ENCODE measurements at places on chromosomes 3 and 15.

DNA sequence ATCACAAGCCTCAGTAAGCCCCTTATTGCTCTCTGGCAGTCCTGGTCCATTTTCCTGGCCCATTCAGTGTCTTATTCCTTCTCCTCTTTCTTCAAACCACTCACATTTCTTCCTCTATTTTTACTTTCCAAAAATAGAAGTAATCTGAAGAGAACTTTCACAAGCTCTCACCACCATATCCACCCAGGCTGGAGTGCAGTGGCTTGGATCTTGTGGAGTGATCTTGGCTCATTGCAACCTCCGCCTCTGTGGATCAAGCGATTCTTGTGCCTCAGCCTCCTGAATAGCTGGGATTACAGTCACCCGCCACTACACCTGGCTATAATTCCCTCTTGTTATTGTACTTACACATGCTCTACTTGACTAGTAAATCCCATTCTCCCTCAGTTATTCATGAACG lies 16.8 kb downstream of the ARMC8 start:
- DNase-seq, result no peak

DNA sequence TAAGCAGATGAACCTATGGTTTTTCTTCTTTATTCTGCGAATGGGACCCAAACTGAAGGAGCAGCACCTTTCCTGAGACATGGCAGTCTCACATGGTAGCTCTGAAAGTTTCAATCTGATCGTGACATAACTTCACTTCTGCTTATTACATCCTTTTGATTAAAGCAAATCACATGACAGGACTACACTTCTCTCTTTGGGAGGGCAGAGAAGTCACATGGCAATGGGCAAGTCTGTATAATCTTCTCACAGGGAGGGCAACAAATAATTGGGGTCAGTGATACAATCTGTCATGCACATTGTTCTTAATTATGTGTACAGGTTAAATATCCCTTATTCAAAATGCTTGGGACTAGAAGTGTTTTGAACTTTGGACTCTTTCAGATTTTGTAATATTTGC lies 21.6 kb downstream of the NCBP2 start:
- no peak for DNase-seq

GRCh38 chr3:160796813-160797164 lies 40.8 kb downstream of the PPM1L start:
- no peak for DNase-seq

GRCh38 chr3:179972881-179973423 lies 63.8 kb downstream of the PEX5L start:
- no peak for DNase-seq

DNA sequence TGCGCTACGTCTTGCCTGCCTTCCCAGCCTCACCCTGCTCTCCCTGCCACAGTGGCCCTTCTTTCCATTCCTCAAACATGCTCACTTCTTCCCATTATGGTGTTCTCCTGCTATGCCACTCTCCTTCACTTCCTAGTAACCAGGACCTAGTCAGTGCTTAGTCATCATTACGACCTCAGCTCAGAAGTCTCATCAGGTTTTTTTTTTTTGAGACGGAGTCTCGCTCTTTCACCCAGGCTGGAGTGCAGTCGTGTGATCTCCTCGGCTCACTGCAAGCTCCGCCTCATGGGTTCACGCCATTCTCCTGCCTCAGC lies 149.5 kb downstream of the GREM1 start:
- peak; percentile 93 for DNase-seq

GRCh38 chr3:171260899-171261298 lies 199.3 kb downstream of the TNIK start:
- DNase-seq, result no peak

GRCh38 chr15:67296188-67296587 lies 41.6 kb downstream of the IQCH start:
- no peak for DNase-seq

GRCh38 chr15:22895465-22896190 lies 57.2 kb downstream of the NIPA2 start:
- DNase-seq, result no peak

- no peak for DNase-seq
Measured at GRCh38 chr3:55489798-55490132, 2.7 kb upstream of the WNT5A start.

DNA sequence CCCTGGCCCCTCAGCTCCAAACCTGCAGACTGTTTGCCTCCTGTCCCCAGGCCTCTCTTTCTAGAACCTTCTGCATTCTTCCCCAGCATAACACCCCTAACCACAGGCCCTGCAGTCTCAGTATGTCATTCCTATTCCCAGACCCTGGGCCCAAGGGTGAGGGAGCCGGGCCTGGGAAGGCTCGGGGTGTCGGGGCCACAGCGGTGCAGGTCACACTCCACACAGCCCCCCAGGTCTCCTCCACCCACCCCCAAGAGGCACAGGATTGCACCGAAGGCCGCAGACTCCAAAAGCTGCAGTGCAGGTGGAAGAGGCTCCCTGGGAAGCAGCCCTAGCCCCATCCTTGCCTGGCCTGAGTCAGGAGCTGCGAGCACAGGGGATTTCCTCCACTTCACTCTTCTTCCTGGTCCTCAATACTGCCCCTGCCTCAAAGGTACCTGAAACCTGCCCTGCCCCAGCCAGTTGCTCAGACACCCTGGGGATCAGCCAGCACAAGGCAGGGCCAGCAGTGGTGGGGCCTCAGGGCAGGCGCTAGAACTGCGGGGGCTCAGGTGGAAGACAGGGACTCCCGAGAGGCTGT lies 31.1 kb downstream of the TNK2 start:
- no peak for DNase-seq

- DNase-seq, result no peak
Measured at GRCh38 chr3:10585945-10586344, 80.6 kb upstream of the ATP2B2 start.

- DNase-seq, result no peak
Measured at GRCh38 chr3:135950941-135951340, 14.6 kb upstream of the PPP2R3A start.

- peak; percentile 49 for DNase-seq
Measured at GRCh38 chr3:194269610-194270145, 81.5 kb downstream of the CPN2 start.

- DNase-seq, result no peak
Measured at GRCh38 chr3:51977446-51978142, 2.7 kb downstream of the ABHD14A start.

DNA sequence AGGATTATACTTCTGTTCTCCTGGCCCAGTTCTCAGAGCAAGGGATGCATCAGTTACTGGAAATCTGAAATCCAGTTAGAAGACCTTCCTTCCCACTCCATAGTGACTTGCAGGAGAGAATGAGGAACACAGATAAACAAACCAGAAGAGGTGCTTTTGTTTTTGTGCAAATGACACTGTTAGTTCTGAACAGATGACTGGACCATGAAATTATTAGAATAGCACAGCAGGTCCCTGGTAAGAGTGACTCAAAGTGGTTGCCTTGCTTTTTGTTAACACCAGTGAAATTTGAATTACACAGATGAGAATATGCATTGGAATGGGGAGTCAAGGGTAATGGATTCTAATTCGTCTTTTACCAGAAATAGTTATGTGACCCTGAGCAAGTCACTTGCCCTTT lies 30.4 kb upstream of the LRIG1 start:
- DNase-seq, result no peak

GRCh38 chr3:170350515-170351413 lies 6.8 kb upstream of the SKIL start:
- DNase-seq, result no peak

DNA sequence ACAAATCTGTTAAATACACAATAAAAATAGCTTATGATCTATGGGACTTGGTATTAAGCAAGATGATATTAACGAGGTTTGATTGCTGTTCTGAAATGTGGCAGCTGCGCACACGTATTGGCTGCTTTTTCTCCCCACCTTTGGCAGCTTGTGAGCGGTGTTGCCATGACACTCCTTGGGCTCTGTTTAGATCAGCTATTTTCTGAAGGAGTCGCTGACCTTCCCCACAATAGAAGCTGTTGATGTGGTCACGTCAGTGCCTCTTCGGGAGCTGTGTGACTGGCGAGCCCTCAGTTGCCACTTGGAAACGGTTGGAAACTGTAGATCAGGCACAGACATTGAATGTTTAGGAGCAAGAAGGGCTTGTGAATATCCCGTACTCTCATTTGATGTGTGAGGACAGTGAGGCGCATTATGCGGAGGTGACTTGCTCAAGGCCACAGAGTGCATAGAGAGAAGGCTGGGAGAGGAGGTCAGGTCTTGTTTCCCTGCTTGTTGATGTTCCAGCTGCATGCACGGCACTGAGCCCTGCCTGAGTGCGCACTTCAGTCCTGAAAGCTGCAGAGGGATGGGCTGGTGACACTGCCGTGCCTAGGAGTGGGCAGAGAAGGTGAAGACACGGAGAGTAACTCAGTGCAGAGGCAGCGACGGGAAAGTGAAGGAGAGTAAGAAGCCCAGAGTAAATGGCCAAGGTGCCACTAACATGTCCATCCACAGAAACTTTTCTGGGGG lies 198.4 kb downstream of the LPP start:
- DNase-seq, result no peak

- DNase-seq, result no peak
Measured at GRCh38 chr3:194046995-194047645, 88.8 kb upstream of the HES1 start.

DNA sequence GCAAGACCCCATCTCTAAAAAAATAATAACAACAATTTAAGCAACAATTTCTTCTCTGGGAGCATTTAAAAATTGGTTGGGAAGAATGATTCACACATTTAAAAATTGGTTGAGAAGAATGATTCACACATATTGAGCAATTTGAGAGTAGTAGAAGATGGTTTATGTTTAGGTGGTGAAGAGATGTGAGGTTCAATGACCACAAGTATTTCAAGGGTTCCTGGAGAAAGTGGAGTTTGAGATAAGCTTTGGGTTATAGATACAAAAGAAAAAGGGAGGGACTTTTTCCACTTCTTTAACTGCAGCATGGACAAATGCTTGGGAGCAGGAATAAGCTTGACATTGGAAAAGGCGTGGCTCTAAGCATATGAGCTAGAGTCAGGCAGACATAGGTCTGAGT lies 145.7 kb upstream of the NPHP3 start:
- DNase-seq, result peak; percentile 45

- no peak for DNase-seq
Measured at GRCh38 chr3:17844236-17844635, 101.8 kb upstream of the TBC1D5 start.

DNA sequence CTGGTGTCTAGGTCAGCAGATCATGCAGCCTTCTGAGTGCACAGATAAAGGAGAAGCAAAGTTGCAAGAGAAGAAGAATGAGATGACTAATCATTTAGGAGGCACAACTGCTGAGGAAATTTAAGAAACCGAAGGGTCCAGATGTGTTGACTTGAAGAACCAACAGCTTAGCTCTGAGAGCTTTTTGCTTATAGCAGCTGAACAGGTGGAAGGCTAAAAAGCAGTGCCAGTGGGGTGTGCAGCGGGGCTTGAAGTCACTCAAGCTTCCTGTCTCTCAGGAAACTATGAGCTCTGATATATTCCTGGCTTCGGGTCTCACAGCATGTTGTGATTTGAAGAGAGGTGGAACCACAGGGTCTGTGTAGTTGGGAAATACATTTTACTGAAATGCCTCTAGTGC lies 305.7 kb downstream of the RYR3 start:
- DNase-seq, result no peak
